ENCODE measurements at places on chromosomes 2 and 18. TPM values are rescaled to one million over a fixed set of nuclear protein-coding genes. Genes with fewer than 3 reads are reported as not detected.

HK2 gene
- 32.6 TPM for total RNA-seq

PPP1R1C gene
- 0.53 TPM for total RNA-seq

CPO gene
- total RNA-seq = not detected

EIF2AK2 gene
- 53.0 TPM for total RNA-seq

INPP5D gene
- 39.6 TPM for total RNA-seq

CYBRD1 gene
- total RNA-seq = 43.6 TPM

MC5R gene
- not detected for total RNA-seq

PLB1 gene
- 0.53 TPM for total RNA-seq

ALPI gene
- not detected for total RNA-seq

TRIM43 gene
- total RNA-seq = 0.07 TPM

KATNAL2 gene
- 3.0 TPM for total RNA-seq

TGFA gene
- total RNA-seq = 0.66 TPM

SATB2 gene
- total RNA-seq = 1.3 TPM

SKOR2 gene
- not detected for total RNA-seq

C2orf92 gene
- total RNA-seq = 3.5 TPM

MYO3B gene
- under 0.01 TPM for total RNA-seq

RESP18 gene
- total RNA-seq = not detected

ALPP gene
- total RNA-seq = not detected

TACR1 gene
- total RNA-seq = not detected

VAMP8 gene
- 28.9 TPM for total RNA-seq

GPR17 gene
- not detected for total RNA-seq

COL3A1 gene
- 1.0 TPM for total RNA-seq

SCN3A gene
- not detected for total RNA-seq

GKN1 gene
- not detected for total RNA-seq

CCDC138 gene
- 14.9 TPM for total RNA-seq

LCT gene
- under 0.01 TPM for total RNA-seq

SNORC gene
- 0.40 TPM for total RNA-seq

SGPP2 gene
- not detected for total RNA-seq

POU3F3 gene
- not detected for total RNA-seq

ARL5A gene
- 128 TPM for total RNA-seq

GKN2 gene
- not detected for total RNA-seq

IL1RL2 gene
- total RNA-seq = 0.07 TPM

RAPGEF4 gene
- total RNA-seq = 4.5 TPM

PARD3B gene
- total RNA-seq = 19.0 TPM

SETBP1 gene
- total RNA-seq = 12.9 TPM

ASB1 gene
- 11.1 TPM for total RNA-seq

SALL3 gene
- not detected for total RNA-seq

FKBP1B gene
- 11.2 TPM for total RNA-seq

VWA3B gene
- not detected for total RNA-seq

PLA2R1 gene
- total RNA-seq = 21.4 TPM

CD8B2 gene
- total RNA-seq = not detected

AQP12A gene
- total RNA-seq = not detected

NXPH2 gene
- not detected for total RNA-seq

TTC39C gene
- 8.8 TPM for total RNA-seq

IL1RL1 gene
- 159 TPM for total RNA-seq

KCNE4 gene
- under 0.01 TPM for total RNA-seq

MAP3K19 gene
- total RNA-seq = not detected

TUBB8B gene
- total RNA-seq = not detected

BMP10 gene
- not detected for total RNA-seq

HOXD12 gene
- total RNA-seq = not detected

DGUOK gene
- total RNA-seq = 38.8 TPM

POTEI gene
- total RNA-seq = 0.66 TPM

TMEM37 gene
- 2.4 TPM for total RNA-seq

VIL1 gene
- not detected for total RNA-seq

APOB gene
- 1.3 TPM for total RNA-seq

GAREM1 gene
- 1.9 TPM for total RNA-seq

TNFAIP6 gene
- total RNA-seq = not detected

IL18RAP gene
- not detected for total RNA-seq

All from thoracic aorta endothelial cell (primary cell).